T-cell (primary cell): ENCODE measurements at places on chromosomes 7 and 10. TPM values are rescaled to one million over a fixed set of nuclear protein-coding genes. Genes with fewer than 3 reads are reported as not detected.

DNA sequence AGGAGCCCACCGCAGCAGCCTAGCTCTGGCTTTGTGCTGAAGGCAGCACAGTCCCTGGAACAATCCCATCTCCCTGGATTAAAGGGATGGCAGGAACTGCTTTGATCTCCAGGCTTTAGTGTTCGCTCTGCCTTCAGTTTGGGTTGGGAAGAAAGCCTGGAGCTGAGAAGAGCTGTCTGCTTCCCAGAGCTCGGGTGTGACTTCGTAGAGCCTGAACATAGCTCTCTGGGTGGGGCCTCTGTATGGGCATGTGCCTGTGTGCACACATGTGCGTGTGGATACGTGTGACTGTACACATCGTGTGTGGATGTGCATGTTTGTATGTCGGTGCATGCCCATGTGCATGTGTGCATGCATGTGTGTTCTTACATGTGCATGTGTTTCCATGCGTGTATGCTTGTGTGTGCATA is 8.7 kb downstream of the ADCY1 start:
- no peak for DNase-seq

DNA sequence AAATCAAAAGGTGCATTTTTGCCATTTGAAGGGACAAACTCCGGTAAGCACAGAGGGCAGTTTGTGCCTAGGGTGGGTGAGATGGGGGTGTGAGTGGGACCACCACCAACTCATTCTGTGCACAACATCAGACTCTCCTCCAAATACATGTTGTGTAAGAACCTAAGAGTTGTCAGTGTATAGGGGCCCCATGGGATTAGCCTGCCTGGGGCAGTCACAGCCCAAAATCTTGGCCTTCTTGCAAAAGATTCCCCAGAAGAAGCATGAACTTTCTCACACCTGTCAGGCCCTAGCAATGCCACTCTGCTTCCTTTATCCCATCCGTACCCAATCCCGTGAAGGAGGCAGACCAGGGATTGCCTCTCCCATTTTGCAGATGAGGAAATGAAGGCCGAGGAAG is 47.1 kb upstream of the NANOS1 start:
- DNase-seq: no peak

DNA sequence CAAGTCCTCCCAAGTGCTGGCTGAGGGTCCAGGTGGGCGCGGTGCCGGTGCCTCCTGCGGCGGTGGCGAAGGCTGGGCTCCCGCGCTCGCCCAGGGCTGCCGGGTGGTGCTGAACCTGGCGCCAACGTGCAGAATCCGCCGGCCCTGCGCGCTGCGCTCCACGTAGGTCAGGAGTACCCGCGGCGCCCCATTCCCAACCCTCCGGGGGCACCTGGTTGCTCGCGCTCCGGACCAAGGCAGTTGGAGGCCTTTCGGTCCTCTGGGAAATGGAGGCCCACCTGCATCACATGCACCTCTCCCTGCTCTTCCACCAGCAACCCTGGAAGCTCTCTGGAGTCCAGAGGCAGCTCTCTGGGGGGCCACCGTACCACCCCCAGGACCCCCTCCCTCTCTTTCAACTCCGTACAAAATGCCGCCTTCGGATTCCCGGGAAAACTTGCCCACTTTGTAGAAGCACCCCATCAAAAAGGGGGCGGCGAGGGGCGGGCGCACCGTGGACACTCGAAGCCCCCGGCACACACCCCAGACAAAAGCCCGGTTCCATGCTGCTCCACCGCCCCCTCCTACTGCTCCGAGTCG is 745 bp downstream of the SLC16A9 start:
- no peak for DNase-seq

DNA sequence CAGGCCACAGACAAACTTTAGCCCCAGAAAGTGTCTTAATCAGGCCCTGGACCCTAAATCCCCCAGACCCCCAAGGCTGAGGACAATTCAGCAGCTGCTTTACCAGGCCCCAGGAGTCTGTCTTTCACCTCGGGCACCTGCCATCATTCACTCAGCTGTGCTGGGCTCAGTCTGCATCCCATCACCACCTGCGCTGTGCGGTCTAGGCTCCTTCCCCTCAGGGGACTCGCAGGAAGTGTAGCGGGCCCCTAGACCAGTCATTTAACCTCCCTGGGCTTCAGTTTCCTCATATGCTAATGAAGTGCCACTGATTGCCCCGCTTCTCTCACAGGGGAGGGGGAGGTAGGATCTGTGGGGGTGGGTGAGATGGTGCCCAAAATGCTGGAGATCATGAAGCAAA is 76.4 kb upstream of the ZMIZ1 start:
- no peak for DNase-seq

DNA sequence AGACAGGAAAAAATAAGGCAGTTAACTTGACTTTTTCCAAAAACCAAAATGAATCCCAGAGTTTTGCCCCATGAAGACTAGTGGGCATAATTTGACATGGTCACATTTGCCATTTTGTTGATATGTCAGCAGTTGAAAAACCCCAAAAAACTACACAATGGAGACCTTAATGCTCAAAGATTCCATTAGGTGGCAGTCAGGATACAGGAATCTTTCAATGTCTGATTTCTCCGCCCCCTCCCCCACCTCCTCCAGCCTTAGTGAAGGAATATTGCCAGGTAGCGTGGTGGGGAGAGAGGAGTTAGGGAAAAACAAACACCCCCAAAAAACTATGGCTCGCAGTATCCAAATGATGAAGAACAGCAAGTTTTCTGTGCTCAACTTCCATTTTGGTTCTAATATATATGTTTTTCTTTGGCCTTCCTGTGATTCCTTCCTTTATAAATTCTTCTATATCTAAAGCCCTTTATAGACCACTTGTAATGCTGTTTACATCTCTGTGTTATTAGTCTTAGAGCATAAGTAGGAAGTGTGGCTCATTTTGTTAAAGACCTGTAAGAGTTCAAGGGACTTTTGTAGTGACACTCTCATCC is 6.7 kb upstream of the SMNDC1 start:
- DNase-seq: no peak

DNA sequence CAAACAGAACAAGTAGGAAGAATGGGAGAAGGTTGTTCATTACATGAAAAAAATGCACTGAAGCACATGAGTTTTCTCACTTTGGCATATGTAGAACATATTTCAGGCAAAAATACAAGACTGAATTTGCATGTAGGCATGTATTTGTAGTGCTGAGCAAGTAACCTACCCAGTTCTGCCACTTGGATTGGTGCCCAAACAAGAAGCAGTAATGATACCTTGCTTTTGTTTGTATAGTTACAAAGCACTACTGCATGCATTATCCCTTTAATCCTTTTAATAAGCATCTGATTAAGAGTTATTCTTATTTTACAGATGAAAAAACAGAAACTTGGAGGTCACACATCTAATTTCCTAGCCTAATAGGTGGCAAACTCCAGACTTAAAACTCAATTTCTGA is 23.1 kb upstream of the CTTNBP2 start:
- DNase-seq: no peak

The HOXA4 gene
- total RNA-seq: not detected

The RBAK gene
- 21.4 TPM for total RNA-seq

The RINT1 gene
- 30.3 TPM for total RNA-seq

The ITGB1 gene
- total RNA-seq: 269 TPM
